ENCODE measurements at places on chromosomes 5 and 9.

- DNase-seq = no peak
These were observed 42.7 kb downstream of the CYLC2 start for GRCh38 chr9:103037508-103038477.

DNA sequence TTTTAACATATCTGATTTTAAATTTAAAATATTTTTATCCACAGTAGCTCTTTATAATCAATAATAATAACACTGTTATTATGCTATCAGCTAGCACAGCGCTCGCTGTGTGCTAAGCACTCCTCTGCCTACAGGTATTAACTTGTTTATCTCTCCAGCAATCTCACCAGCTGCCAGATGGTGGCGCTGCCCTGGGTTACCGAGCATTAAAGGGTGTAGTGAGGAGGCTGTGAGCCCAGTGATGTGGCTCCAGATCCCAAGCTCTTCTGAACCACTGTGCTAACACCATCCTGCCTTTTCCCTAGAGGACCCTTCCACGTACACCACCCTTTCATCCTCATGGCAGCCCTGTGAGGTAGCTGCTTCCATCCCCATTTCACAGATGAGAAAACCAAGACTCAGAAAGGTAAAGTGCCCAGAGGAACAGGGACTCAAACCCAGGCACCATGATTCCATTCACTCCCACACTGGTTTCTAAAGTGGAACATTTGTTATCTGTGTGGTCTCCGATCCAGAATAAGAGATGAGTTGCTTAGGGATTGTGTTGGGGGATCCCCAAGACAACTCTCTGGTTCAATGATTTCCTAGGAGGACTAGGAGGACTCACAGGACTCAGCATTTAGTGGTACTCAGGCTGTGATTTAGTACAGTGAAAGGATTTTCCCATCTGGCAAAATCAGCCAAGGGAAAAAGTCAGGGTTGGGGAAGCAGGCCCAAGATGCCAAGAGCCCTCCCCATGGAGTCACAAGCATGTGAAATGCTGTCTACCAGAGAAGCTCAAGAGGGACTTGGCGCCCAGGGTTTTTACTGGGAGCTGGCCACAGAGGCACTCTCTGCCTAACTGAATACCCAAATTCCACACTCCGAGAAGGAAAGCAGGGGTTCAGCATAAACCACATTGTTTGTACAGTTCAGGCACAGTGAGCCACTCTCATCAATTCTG lies 7.0 kb downstream of the IGFBPL1 start:
- DNase-seq = peak; percentile 43

DNA sequence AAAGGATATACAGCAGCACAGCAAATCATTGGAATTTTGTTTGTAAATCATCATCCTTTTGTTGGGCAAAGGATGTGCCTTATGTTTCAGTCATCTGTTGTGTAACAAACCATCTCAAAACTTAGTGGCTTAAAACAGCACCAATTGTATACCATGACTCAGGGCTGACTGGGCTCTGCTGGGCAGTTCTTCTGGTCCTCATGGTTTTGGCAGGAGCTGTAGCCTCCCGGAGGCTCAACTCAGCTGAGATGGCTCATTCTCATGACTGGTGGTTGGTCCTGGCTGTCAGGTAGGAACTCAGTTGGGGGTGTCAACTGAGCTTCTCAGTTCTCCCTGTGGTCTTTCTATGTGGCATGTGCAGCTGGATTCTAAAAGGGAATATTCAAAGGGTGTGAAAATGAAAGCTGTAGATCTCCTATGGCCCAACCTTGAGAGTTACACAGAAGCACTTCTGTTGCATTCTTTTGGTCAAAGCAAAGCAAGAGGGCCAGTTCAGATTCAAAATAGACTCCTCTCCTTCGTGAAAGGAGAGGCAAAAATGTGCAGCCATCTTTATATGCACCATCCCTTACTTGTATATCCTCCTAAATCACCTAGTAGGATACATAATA lies 39.1 kb upstream of the CPEB4 start:
- DNase-seq = no peak

GRCh38 chr9:121944711-121945191 lies 148.4 kb downstream of the TTLL11 start:
- no peak for DNase-seq

DNA sequence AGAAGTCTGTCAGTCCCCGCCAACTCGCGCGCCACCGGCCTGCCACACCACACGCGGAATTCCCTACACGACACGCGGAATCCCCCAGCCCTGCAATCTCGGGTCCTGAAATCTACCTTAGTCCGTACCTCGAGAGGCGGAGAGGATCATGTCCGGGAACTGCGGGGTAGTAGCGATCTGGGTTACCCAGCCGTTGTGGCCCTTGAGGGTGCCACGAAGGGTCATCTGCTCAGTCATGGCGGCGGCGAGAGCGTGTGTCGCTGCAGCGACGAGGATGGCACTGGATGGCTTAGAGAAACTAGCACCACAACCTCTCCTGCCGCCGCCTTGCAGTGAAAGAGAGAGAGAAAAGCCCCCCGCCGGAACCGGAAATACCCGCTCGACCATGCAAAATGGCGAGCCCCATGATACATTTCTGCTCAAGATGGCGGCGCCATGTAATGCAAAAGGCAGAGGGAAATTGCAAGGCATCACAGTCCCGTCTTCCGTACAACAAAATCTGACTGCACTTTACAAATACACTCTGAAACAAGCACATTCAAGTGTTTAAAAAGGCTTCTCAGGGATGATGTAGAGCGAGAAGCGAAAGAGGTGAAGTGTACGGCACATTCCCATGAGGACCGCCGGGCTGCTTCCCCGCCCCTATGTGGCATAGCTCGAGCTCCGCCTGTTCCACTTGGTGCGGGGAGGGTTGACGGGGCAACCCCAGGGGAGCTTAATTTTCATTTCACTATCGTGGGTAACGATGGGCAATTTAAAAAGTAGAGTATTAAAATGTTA lies at the start of gene RACK1:
Gene RACK1 (minus strand): TSS at position 343 of the 780 bp plus-strand sequence. CDS start 106 bp downstream, at position 237.
- DNase-seq = peak; percentile 91

Measured in body of pancreas (tissue), 4 donors.